ENCODE measurements at places on chromosomes 1 and 21.
A peak's percentile ranks its signal among the peaks of the same experiment; 100 is the strongest.

- peak; percentile 34 for DNase-seq
Measured at GRCh38 chr1:197774466-197775281, 606 bp downstream of the DENND1B start.

DNA sequence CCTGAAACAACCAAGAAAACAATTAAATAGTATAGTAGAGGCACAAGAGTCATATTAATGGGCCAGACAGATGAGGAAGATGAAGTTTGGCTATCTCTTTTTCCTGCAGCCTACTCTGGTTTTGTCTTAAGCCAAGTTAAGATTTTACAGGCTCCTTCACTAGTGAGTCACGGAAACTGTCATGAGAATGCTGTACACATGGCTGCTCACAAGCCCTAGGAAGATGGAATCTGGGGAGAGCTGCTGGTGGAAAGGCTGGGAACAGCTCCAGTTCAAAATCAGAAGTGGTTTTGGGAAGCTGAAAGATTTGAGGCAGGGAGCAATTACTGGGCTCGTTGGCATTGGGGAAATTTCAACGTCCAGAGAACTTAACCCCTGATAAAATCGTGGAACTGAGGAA is 46.4 kb upstream of the S1PR1 start:
- DNase-seq: no peak

GRCh38 chr1:218366322-218367052 is 21.4 kb downstream of the TGFB2 start:
- DNase-seq: no peak

DNA sequence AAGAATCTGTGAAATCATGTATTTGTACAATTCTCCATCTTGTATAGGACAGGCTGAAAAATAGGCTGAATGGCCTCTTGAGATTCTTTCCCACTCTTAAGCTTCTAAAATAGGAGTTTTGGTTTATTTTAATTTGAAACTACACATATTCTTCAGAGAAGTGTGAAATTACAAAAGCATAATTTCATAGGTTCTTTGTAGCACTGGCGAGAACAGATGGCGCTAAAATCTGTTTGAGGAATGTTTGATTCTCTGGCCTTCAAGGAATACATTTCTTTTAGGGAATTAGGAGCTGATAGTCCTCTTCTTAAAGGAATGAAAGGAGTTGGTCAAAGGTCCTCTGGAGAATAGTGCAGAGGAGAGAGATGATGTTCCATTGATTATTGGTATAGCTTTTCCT is 44.9 kb downstream of the CC2D1B start:
- DNase-seq: no peak

DNA sequence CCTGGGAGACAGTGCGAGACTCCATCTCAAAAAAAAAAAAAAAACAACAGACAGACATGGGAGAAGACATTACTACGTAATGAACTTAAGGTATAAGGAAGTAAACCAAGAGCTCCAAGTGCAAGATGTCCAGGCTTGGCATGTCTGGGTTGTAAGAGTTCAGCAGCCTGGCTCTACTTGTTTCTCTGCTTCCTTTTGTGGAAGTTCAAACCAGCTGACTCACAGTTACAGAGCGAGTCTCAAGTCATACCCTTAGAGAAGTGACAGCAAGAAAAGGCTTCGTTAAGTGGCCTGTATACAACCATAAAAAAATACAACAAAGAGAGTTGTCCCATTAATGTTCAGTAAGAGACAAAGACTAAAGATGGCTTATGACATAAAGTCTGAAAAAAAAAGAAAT is 1.3 kb downstream of the RIT1 start:
- no peak for DNase-seq

GRCh38 chr1:1315435-1315954 is 7.1 kb downstream of the PUSL1 start:
- DNase-seq: no peak

DNA sequence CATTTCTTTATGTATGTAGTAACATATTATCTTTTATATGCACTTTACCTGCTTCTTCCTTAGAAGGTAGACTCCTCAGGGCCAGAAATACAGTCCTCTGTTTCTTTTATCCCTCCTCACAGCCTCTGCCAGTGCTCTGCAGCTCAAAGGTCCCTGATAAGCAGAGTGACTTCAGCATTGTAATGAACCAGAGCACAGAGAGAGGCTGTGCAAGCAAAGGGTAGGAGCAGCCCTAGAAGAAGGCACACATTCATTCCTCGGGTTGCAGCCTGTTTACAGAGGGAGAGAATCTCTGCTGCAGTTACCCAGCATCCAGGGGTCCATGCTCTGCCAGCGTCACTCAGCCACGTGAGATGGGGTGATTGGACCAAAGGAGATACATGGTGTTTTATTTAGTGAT is 101.1 kb downstream of the RHOU start:
- no peak for DNase-seq

- no peak for DNase-seq
Measured at GRCh38 chr1:232611834-232612233, 18.1 kb downstream of the SIPA1L2 start.

DNA sequence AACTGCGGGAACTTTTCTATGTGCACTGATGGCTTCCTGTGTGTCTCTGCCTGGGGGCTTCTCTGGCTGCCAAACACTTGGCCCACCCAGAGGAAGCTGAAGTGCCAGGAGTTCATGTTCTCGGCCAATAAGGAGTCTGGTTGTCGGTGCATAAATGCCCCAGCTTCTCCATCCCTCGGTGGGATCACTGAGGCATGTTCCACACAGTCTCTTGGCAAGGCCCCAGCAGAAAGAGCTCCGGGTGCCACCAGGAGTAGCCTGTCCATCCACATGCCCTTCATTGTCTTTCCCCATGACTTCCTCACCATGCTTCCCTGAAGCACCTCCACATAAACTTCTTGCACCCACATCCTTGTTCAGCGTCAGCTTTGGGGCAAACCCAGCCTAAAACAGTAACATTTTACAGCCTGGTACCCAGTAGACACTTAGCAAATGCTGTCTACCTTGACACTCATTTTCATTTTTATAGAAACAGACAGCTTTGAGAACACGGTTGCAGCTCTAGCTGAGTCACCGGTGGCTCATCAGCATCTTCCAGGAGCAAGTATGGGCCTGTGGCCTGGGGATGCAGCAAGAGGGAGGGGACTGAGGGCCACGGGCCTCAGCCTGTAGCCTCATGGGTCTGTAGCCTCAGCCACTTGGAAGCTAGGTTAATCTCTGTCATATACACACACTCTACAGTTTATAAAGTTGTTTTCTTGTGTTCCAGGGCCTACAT is 14.8 kb upstream of the CDCP2 start:
- no peak for DNase-seq

GRCh38 chr1:59597420-59598119 is 217.2 kb upstream of the HOOK1 start:
- DNase-seq: no peak

DNA sequence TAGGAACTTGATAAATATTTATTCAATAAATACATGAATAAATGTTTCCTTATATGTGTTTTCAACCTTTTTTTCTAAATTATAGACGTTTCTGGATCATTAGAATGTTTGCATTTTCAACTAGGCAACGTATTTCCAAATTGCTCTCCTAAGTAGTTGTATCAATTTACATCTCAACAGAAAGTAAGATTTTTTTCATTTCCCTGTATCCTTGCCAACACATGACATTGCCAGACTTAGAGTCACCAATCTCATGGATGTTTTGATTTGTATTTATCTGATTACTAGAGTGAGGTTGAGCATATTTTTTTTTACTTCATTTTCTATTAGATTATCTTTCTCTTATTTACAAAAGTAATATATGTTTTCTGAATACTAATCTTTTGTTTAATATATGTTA is 22.2 kb upstream of the SMG7 start:
- no peak for DNase-seq

GRCh38 chr1:167670563-167670962 is 40.5 kb downstream of the RCSD1 start:
- DNase-seq: no peak

- no peak for DNase-seq
Measured at GRCh38 chr1:55468142-55468795, 253.1 kb upstream of the USP24 start.

DNA sequence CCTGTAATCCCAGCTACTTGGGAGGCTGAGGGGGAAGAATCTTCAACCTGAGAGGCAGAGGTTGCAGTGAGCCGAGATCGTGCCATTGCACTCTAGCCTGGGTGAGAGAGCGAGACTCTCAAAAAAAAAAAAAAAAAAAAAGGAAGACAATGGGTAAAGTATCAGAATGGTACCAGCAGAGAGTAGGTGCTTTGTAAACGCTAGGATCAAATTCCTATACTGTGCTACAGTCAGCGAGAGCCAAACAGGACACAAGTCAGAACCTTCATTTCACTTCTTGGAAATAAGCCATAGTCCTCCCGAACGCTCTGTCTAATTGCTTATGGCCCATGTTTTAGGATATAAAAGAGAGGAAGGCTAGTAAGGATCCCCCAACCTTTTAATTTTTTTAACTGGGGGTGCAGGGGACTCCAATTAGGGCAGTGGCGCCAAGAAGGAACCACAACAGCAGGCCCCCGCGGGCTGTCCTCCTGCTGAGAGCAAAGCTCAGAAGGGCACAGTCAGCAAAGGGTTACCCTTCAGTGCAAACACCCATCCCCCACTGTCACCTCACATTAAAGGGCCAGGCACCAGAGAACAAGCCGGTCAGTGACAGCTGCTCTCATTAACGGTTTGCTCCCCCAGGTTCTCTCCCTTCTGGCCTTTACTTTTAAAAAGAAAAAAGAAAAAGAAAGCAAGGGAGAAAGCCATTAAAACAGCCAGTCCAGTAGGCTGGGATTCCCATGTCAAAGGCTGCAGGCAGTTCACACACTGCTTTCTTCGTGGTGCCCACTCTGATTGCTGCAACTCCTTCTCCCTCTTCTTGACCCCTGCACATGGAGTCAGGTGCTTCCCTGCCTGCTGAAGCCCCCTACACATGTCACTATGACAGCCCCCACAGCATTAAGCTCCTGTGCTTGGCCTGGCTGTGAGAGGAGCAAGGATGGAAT is 69.4 kb downstream of the PLPP3 start:
- no peak for DNase-seq

- DNase-seq: peak; percentile 50
Measured at GRCh38 chr1:156104065-156104810, 10.3 kb upstream of the LMNA start.

DNA sequence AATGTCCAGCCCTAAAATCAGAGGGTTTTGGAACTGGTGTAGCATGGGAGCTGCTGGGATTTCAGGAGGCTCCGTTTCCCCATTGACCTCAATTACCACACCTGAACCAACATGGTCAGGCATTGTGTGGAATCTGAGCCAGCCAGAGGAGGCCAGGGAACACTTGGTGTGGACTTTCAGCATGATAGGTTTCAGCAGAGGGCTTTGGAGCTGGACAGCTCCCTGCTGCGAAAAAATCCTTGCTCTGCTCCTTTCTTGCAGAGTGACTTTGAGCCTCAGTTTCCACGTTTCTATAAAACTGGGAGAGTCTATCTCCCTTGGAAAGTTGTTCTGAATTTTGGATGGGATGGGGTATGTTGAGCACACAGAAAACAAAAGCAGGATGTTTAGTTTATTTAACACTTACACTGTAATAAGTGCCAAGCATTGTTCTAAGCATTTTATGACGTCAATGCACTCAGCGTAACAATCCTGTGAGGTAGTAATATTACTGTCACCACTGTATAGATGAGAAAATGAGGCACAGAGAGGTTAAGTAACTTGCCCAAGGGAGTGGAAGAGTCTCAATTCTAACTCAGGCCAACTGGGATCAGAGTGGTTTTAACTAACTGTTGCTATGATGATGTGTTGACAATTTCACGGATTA is 168.0 kb downstream of the GRIK3 start:
- DNase-seq: no peak

DNA sequence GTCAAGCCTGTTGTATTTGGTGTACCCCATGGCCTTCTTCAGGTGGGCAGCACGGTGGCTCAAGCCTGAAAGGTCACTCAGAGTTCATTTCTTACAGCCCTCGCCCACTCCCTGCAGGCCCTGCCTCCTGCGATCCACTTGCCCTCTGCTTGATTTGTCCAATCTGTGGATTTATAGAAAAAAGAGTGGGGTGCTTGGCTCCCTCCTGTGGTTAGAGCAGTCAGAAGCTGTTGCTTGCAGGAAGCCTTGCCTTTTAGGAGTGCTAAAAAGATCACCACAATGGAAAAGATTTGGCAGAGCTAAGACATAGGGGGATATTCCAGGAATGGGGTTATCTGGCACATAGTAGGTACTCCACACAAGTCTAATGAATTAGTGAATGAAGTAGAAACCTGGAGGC is 108.0 kb upstream of the TRABD2B start:
- DNase-seq: no peak

GRCh38 chr1:95778217-95778616 is 544.2 kb downstream of the RWDD3 start:
- DNase-seq: no peak

- no peak for DNase-seq
Measured at GRCh38 chr1:236821091-236821627, 26.1 kb downstream of the MTR start.

GRCh38 chr1:31587720-31588423 is 11.6 kb downstream of the TINAGL1 start:
- no peak for DNase-seq

DNA sequence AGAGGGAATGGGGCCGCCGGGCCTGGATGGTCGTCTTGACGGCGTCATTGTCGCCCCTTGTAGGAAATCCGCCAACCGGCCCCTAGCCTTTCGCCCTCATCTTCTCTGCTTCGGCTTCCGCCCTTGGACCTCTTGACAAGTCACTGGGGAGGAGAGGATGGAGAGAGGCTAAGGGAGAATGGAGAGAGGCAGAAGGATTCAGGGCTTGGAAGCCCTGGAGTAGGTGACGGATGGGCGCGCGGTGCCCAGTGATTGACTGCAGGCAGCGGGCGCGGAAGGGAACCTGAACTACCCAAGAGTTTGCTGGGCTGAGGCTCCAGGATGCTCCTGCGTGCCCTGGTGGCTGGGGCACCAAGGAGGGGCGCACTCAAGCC is 651 bp downstream of the PDE4B start:
- DNase-seq: no peak

GRCh38 chr1:25927521-25928265 is 21.5 kb upstream of the STMN1 start:
- DNase-seq: no peak

DNA sequence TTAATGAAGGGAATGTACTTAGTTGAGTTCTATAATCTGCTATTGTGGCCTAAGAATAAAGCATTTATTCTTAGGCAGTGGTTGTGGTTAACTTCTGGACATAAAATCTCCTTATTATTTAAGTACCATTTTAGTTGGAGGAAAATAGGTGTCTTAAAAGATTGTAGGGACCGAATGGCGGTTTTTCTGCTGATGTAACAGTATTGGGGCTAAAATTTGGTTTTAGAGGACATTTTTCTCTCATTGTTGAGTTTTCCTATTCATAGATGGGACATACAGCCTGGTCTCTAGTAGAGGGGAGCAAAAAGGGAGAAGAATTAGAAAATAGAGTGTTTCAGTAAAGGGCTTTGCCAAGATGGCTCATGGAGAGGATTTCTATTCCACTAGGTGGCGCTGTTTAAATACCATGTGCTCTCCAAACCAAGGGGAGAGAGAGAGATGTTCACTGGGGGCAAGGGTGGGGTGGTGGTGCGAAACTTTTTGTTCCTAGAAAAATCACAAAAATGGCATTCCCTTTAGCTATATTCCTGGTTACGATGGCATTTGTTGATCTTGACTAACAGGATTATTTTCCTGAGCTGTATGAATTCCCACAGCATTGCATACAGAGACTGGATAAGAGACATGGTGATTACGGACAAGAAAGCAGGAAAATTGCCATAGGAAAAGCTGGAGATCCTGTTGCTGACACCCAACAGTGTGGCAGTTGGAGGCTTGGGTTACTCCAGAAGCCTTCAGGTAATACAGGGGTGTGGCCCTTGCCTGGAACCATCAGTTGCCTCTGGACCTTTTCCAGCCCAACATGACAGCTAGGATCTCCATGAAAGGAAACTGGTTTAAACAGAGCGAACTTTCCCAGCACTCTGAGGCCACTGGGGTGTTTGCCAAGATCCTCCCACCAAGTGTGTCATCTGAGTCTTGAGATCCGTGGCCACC is 18.2 kb upstream of the FCGR2A start:
- DNase-seq: no peak

GRCh38 chr1:152026895-152027294 is 9.9 kb downstream of the S100A11 start:
- no peak for DNase-seq
